Activated CD8-positive, alpha-beta memory T cell treated with anti-CD3 and anti-CD28 coated beads, Interleukin-2, amount 10 ng/mL, durations not matched to agents 7 days and 5 days (primary cell): ENCODE measurements at places on chromosomes 5 and 9. TPM values are rescaled to one million over a fixed set of nuclear protein-coding genes. Genes with fewer than 3 reads are reported as not detected.

GNPDA1 gene
- total RNA-seq = 7.7 TPM

CCDC180 gene
- total RNA-seq = 4.6 TPM

- peaks cover 16% of the 10 kb centered on the region for H3K36me3 ChIP-seq
- no peak overlapping the region for H3K4me3 ChIP-seq
- DNase-seq = no peak
- no peak overlapping the region for H3K27ac ChIP-seq
- H3K27me3 ChIP-seq = no peaks in the 10 kb centered on the region
Measured at GRCh38 chr9:85630676-85631075, 111.1 kb downstream of the AGTPBP1 start.

GRCh38 chr5:177984584-177985206, 11.3 kb downstream of the PROP1 start:
- H3K27me3 ChIP-seq = peaks cover 70% of the 10 kb centered on the region
- H3K27ac ChIP-seq = no peak overlapping the region
- H3K4me3 ChIP-seq = no peak overlapping the region
- no peaks in the 10 kb centered on the region for H3K4me1 ChIP-seq

DNA sequence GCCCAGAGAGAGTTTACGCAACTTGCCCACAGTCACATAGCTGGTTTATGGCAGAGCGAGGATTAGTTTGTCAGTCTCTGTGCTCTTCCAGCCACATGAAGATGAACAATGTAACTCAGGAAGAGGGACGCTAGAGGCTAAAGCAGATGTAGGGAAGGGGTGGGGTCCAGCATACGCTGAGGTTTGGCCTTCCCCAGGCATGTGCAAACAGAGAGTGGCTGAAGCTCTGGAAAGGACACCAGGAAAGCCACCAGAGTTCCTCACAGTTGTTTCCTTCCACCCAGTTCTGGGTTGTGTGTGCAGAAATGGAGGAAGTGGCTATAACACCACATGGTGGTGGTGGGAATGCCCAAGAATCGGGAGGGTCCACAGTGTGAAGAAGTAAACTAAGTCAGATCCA, 60.0 kb downstream of the SNX18 start:
- H3K27me3 ChIP-seq = peaks cover 2% of the 10 kb centered on the region
- H3K27ac ChIP-seq = no peak overlapping the region
- no peak for DNase-seq
- H3K4me1 ChIP-seq = peaks cover 10% of the 10 kb centered on the region
- no peaks in the 10 kb centered on the region for H3K36me3 ChIP-seq
- no peak overlapping the region for H3K4me3 ChIP-seq

GRCh38 chr9:31089549-31090221, 1294.8 kb upstream of the ACO1 start:
- no peaks in the 10 kb centered on the region for H3K4me1 ChIP-seq
- no peaks in the 10 kb centered on the region for H3K27me3 ChIP-seq
- H3K27ac ChIP-seq = no peak overlapping the region
- DNase-seq = no peak
- no peak overlapping the region for H3K4me3 ChIP-seq

DNA sequence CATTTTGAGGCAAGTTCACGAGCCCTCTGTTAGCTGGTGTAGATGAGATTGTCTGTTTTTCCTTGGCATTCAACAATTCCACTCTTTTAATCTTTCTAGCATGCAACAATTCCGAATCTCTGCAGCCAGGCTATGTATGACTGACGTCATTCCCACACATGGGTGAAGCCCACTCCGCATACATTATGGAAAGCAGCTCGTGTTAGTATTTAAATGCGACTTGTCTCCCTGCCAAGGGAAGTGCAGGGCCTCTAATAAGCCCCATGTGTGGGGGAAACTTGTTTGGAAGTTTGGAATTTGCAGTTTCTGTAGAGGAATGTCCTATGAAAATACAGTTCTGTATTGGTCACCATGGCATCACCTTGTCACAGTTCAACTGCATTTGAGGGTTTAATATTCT, 146.0 kb upstream of the FBXL7 start:
- no peaks in the 10 kb centered on the region for H3K27me3 ChIP-seq
- no peaks in the 10 kb centered on the region for H3K4me1 ChIP-seq
- no peaks in the 10 kb centered on the region for H3K36me3 ChIP-seq

- H3K4me3 ChIP-seq = no peak overlapping the region
- no peaks in the 10 kb centered on the region for H3K27me3 ChIP-seq
- H3K27ac ChIP-seq = no peak overlapping the region
- no peaks in the 10 kb centered on the region for H3K4me1 ChIP-seq
Measured at GRCh38 chr9:131986089-131986488, 93.6 kb downstream of the MED27 start.

DNA sequence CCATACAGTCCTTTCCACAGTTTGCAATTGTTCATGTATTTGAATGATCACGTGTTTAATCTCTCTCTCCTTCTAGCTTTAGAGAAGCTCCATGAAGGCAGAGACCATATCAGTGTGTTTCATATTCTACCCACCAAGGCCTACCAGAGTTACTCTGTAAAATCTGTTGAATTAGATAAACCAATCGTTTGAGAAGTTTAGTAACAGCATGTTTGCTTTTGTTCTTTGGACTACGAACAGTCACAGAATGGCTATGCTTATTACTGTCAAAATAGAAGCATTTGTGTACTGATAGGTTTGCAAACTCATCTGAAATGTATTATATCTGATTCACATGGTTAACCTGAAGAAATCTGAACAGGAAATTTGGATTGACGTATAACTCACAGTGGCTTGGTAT, 93.8 kb downstream of the ITGA1 start:
- H3K4me1 ChIP-seq = no peaks in the 10 kb centered on the region
- no peak for DNase-seq
